ENCODE measurements at places on chromosomes 12 and 14.

DNA sequence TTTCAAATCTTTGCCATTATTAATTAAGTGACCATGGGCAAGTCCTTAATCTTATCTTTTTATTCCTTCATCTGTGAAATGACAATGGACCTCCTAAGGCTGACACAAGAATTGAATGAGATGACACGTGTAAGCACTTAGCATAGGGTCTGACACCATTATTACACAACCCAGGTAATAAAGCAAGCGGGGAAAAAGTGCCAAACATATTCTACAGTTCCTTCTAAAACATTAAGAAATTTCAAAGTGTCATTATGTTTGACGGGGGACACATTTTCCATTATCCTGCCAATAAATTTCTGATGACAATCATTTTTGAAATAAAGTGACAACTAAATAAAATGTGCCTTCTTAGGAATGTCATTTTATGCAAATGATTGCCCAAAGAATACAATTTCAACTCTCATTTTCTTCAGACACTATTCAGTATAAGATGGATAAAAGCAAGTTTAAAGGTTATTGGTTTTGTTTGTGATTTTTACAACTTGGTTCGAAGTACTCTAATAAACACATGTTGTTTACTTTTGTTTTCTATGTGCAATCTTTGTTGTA is 3.0 kb downstream of the ANKS1B start:
- DNase-seq = no peak

GRCh38 chr14:37599507-37600368 is 4.3 kb downstream of the TTC6 start:
- DNase-seq = no peak

DNA sequence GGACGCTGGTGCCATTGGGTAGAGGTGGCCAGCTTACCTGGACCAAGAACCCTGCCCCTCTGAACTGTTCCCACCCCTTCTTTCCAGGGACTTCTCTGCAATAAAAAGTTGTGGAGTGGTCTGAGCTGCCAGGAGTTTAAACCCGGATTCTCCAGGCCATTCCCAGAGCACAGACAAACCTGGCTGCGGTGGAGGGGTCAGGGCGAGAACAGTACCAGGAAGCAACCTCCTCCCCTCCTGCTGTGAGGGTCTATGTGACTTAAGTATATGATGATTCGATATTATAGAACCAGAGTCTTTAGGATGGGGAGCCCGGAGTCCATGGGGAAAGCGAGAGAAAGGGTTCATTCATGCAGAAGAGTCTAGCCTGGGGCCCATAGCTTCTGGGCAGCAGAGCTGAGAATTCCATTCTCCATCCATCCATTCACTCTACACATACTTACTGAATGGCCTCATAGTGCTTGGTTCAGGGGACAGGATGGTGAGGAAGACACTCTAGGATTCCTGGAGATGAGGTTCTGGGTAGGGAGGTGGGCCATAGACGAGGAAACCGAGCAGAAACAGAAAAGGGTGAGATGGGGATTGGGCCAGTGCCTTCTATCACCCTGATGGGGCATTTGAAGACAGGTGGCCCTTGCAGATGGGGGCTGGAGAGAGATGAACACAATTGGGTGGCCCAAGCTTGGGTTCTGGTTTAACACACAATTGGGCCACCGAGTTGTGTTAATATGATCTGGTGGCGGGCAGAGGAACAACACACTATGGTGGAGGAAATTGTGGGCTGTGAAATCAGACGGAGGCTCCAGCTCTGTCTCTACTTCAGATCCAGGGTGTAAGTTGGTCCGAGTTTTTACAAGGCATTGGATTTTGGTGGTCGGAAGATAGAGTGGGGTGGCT is 5.2 kb downstream of the KRT86 start:
- DNase-seq = no peak

DNA sequence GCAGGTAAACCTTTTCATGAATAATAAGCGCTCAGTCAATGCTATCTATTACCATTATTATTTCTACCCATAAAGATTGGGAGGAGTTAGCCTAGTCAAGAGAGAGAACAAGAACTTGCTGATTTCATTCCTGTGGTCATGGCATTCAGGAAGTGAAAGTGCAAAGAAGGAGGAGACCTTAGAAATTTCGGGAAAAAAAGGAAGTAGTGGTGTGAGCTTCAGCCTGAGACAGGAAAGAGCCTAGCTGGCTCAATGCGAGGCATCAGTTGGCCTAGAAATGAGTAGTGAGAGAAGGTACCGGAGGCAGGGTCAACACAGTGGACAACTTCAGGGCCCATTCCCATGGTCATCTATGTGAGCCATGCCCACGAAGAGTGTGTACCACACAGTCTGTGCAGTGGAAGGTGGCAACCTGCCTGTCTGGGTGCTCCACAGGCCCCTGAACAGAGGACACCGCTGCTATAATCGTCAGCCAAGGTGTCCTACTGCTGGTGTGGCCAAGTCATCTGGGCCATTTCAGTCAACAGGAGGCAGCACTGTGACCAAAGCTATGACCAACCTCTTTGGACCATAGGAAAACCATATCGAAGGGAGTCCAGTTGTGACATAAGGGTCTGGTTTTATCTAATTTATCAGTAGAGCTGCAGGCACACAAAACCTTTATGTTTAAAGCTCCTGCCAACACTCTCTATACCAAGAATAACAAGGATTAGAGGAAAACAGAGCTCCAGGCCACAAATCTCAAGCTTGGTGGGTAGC is 16.2 kb upstream of the STON2 start:
- no peak for DNase-seq

GRCh38 chr14:76699939-76700590 is 61.2 kb upstream of the VASH1 start:
- no peak for DNase-seq

- no peak for DNase-seq
These were observed 74.3 kb upstream of the C14orf132 start for GRCh38 chr14:95964901-95965300.
